ENCODE measurements at places on chromosomes 11 and 22.

DNA sequence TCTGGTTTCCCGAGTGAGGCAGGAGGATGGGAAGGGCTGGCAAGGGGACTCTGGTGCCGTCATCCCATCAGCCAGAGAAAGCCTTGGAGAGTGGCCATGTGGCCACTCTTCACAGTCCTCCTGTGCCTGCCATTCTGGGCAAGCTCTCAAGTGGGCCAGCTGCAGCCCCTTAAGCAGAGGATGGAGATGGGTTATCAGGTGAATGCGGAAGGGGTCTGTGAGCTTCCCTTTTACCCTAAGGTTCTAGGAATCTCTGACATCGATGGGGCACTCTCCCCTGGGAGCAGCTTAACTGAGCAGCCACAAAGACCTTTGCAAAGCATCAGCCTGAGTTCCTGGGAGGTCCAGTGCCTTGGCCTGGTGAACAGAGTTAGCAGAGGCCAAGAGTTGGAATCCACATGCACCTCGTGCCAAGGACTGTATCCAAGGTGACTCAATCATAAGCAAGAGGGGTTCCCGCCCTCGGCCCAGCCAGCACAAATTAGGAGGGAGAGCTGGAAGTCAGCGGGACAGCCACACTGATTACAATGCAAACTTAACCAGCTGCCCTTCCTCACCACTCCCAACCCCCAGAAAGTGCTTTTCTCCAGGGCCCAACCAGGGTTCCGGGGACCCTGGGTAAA is 193.6 kb downstream of the BUD13 start:
- no peak overlapping the region for H3K4me3 ChIP-seq
- no peaks in the 10 kb centered on the region for H3K4me1 ChIP-seq
- H3K27me3 ChIP-seq, result peaks cover 22% of the 10 kb centered on the region
- H3K27ac ChIP-seq, result no peak overlapping the region
- no peaks in the 10 kb centered on the region for H3K36me3 ChIP-seq

GRCh38 chr22:19546680-19547079 is 22.5 kb upstream of the CLDN5 start:
- H3K4me3 ChIP-seq, result no peak overlapping the region
- DNase-seq, result no peak
- no peaks in the 10 kb centered on the region for H3K4me1 ChIP-seq
- no peaks in the 10 kb centered on the region for H3K36me3 ChIP-seq
- H3K27me3 ChIP-seq, result no peaks in the 10 kb centered on the region

GRCh38 chr22:35023692-35024363 is 42.1 kb upstream of the ISX start:
- no peak overlapping the region for H3K4me3 ChIP-seq
- H3K27me3 ChIP-seq, result peaks cover 12% of the 10 kb centered on the region
- no peak overlapping the region for H3K27ac ChIP-seq
- peak; percentile 61 for DNase-seq

DNA sequence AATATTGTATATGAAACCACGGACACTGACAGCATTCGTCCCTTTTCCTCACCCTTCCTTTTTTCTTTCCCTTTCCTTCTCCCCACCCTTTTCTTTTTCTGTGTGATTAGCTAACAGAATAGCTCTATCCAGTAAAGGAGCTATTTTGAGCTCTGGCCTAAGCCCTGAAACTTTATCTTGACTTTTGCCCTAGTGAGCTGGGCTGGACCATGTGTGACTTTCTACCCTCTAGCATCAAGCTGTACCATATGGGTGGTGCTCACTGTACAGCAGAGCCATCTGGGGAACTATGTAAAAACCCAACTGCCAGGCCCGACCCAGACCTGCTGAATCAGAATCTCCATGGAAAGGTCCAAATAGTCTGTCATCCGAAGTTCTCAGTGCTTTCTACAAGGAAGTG is 21.9 kb upstream of the PANX1 start:
- H3K36me3 ChIP-seq, result no peaks in the 10 kb centered on the region
- H3K27me3 ChIP-seq, result no peaks in the 10 kb centered on the region
- DNase-seq, result no peak
- H3K27ac ChIP-seq, result no peak overlapping the region
- H3K4me3 ChIP-seq, result no peak overlapping the region
- H3K4me1 ChIP-seq, result no peaks in the 10 kb centered on the region

GRCh38 chr11:62646825-62647608 is 604 bp upstream of the GANAB start:
- H3K4me3 ChIP-seq, result no peak overlapping the region
- H3K27me3 ChIP-seq, result no peaks in the 10 kb centered on the region
- H3K36me3 ChIP-seq, result peaks cover 34% of the 10 kb centered on the region

- H3K4me3 ChIP-seq, result no peak within 1 kb of the TSS
- H3K27ac ChIP-seq, result peak within 1 kb of the TSS; percentile 47
- peaks cover 21% of the 10 kb centered on the region for H3K4me1 ChIP-seq
- H3K36me3 ChIP-seq, result no peaks in the 10 kb centered on the region
- DNase-seq, result no peak
- no peaks in the 10 kb centered on the region for H3K27me3 ChIP-seq
These were observed at the start of gene ROBO4 for GRCh38 chr11:124897674-124898262. Gene ROBO4 (minus strand): TSS chr11:124897865. CDS start chr11:124897795, 70 bp downstream.

- no peak overlapping the region for H3K27ac ChIP-seq
- H3K27me3 ChIP-seq, result no peaks in the 10 kb centered on the region
- no peaks in the 10 kb centered on the region for H3K36me3 ChIP-seq
These were observed 846.2 kb upstream of the API5 start for GRCh38 chr11:42465623-42466022.

- peak overlapping the region; percentile 38 for H3K27ac ChIP-seq
- no peaks in the 10 kb centered on the region for H3K27me3 ChIP-seq
- no peak overlapping the region for H3K4me3 ChIP-seq
- H3K36me3 ChIP-seq, result no peaks in the 10 kb centered on the region
These were observed 1.0 kb upstream of the C11orf86 start for GRCh38 chr11:66973956-66974580.

DNA sequence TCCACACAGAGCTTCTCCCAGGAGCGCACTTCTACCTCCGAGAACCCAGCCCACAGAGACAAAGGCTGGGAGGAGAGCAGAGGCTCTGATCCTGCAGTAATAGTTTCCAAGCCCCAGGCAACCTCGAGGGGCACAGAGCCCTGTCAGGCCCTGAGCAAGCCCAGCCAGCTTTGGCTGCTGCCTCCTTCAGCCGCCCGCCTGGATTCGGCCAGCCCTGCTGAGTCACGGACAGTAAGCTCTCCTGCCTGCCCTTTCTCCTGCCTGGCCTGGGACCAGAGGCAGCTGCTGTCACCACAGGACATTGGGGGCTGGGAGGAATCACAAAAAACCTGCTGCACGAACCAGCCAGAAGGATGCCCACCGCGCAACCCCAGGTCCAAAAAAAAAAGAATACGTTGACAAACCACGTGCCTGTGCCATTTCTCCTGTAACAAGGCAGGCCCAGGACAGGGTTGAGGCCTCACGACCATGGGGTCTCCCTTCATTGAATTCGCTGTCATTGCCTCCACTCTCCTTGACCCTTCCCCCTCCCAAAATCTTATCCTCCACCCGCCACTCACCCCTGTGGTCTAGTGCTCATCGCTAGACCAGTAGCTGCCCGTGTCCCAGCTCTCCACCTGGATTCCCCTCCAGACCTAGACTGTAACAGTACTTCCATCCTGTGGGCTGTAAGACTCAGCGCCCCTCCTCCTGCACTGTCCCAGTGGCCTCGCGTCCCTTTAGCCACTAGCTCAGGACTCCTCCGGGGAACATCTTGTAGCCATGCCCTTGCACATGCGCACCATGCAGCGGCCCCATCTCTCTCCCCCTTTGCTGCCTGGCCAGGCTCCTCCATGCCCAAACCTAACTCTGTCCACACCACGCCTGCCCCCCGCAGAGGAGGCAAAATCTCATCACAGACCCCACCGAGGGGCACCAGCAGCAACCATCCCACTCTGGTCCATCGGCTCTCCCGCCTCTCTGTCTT is 7.4 kb upstream of the SLC22A12 start:
- H3K4me1 ChIP-seq, result no peaks in the 10 kb centered on the region
- H3K27ac ChIP-seq, result no peak overlapping the region
- no peaks in the 10 kb centered on the region for H3K36me3 ChIP-seq
- no peak for DNase-seq
- no peak overlapping the region for H3K4me3 ChIP-seq
- H3K27me3 ChIP-seq, result no peaks in the 10 kb centered on the region

GRCh38 chr11:92536883-92537282 is 312.3 kb downstream of the FAT3 start:
- H3K27ac ChIP-seq, result no peak overlapping the region
- H3K4me1 ChIP-seq, result no peaks in the 10 kb centered on the region
- H3K27me3 ChIP-seq, result no peaks in the 10 kb centered on the region
- no peak for DNase-seq
- H3K4me3 ChIP-seq, result no peak overlapping the region

GRCh38 chr11:120121914-120122473 is 15.9 kb downstream of the TRIM29 start:
- no peak for DNase-seq
- no peaks in the 10 kb centered on the region for H3K36me3 ChIP-seq
- no peak overlapping the region for H3K4me3 ChIP-seq
- no peaks in the 10 kb centered on the region for H3K27me3 ChIP-seq

- no peak overlapping the region for H3K4me3 ChIP-seq
- H3K4me1 ChIP-seq, result no peaks in the 10 kb centered on the region
- peak overlapping the region; percentile 19 for H3K27ac ChIP-seq
These were observed 56.6 kb downstream of the FBXO7 start for GRCh38 chr22:32531228-32531627.

GRCh38 chr11:74710281-74710938 is 20.8 kb downstream of the CHRDL2 start:
- H3K4me3 ChIP-seq, result no peak overlapping the region
- H3K27me3 ChIP-seq, result no peaks in the 10 kb centered on the region
- H3K4me1 ChIP-seq, result no peaks in the 10 kb centered on the region
- H3K27ac ChIP-seq, result no peak overlapping the region

DNA sequence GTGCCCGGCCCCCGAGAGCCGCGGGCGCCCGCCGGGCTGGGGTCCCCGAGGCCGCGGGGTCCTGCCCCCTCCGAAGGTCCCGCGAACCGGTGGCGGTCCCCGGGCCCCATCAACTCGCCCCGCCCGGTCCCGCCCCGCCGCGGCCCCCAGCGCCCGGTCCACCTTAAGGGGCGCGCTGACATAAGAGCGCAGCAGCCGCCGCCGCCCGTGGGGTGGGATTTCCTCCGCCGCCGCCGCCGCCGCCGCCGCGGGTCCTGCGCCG is at the start of gene ZDHHC8:
TSS of gene ZDHHC8 (plus strand) at position 208 of the 262 bp plus-strand sequence. CDS start 144 bp downstream, outside the sequence.
- H3K27ac ChIP-seq, result peak within 1 kb of the TSS; percentile 97
- no peaks in the 10 kb centered on the region for H3K27me3 ChIP-seq
- H3K4me1 ChIP-seq, result peaks cover 35% of the 10 kb centered on the region
- no peaks in the 10 kb centered on the region for H3K36me3 ChIP-seq
- peak within 1 kb of the TSS; percentile 69 for H3K4me3 ChIP-seq

- DNase-seq, result no peak
- no peak overlapping the region for H3K27ac ChIP-seq
- no peak overlapping the region for H3K4me3 ChIP-seq
These were observed 35.3 kb downstream of the LIF start for GRCh38 chr22:30211124-30211820.

DNA sequence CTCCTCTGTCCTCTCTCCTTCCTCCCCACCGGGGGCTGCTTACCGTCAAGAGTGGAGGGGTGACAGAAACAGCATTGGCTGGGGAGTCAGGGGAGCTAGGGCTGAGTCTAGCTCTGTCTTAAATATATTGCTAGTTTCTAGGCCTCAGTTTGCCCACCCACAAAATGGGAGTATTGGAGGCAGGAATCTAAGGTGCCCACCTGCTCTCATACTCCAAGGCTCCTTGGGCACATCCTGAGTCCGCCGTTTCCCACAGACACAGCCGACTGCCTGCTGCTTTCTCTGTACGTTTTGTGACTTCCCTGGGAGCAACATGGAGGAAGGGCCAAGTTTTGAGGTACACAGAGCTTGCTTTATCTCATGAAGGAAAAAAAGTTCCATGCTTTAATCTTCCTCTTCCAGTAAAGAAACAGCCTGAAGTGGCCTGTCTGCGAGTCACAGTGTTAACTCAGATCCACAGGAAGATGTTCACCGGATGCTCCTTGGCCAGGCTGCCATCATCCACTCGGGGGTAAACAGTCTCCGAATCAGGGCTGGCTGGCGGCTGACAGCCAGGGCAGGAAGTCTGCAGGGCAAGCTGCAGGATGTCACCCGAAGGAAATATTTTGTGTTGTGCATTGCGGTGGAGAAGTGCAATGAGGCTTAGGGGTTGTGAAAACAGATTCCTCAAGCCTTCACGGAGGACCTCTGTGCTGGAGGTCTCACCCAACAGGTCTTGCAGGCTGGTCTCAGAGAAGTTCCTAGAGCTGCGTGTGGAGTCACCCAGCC is 11.0 kb upstream of the CERK start:
- no peak overlapping the region for H3K4me3 ChIP-seq
- no peaks in the 10 kb centered on the region for H3K27me3 ChIP-seq
- no peaks in the 10 kb centered on the region for H3K36me3 ChIP-seq
- no peak for DNase-seq
- H3K4me1 ChIP-seq, result peaks cover 28% of the 10 kb centered on the region
- no peak overlapping the region for H3K27ac ChIP-seq

GRCh38 chr11:120060512-120060911 is 77.4 kb downstream of the TRIM29 start:
- no peaks in the 10 kb centered on the region for H3K36me3 ChIP-seq
- no peak for DNase-seq
- H3K4me1 ChIP-seq, result no peaks in the 10 kb centered on the region
- no peak overlapping the region for H3K4me3 ChIP-seq

- H3K27ac ChIP-seq, result no peak overlapping the region
- H3K27me3 ChIP-seq, result no peaks in the 10 kb centered on the region
- no peak overlapping the region for H3K4me3 ChIP-seq
- no peaks in the 10 kb centered on the region for H3K36me3 ChIP-seq
These were observed 225.6 kb downstream of the BLID start for GRCh38 chr11:121890377-121890776.

DNA sequence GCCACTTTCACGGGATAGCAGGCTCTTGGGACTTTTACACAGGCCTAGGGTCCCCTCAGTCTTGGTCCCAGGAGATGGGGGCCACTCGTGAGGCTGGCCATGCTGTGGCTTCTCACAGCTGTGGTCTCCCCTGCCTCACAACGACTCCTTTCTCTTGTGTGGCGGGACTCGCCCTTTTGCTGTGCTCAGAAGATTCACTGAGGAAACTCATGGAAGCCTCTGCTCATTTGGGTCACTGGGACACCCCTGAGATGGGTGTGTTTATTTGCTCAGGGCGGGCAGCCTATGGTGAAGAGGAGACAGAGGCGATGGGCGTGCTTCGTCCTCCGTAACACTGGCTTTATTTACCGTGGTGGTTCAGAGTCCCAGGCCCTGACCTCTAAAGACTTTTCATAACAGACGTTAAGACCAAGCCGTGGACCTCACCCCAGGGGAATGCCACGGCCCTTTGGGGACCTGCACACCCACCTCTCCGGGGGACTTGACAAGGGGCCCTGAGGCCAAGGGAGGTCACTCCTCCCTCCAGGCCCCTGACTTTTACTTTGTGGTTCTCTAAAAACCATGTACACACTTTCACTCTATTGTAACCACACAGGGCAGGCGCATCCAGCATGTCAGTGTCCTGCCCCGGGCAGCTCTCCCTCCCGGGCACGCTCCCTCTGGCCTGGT is 15.5 kb downstream of the TEF start:
- peaks cover 45% of the 10 kb centered on the region for H3K36me3 ChIP-seq
- H3K4me3 ChIP-seq, result no peak overlapping the region
- no peak overlapping the region for H3K27ac ChIP-seq
- H3K27me3 ChIP-seq, result no peaks in the 10 kb centered on the region
